ENCODE measurements at places on chromosomes 16 and 17.

DNA sequence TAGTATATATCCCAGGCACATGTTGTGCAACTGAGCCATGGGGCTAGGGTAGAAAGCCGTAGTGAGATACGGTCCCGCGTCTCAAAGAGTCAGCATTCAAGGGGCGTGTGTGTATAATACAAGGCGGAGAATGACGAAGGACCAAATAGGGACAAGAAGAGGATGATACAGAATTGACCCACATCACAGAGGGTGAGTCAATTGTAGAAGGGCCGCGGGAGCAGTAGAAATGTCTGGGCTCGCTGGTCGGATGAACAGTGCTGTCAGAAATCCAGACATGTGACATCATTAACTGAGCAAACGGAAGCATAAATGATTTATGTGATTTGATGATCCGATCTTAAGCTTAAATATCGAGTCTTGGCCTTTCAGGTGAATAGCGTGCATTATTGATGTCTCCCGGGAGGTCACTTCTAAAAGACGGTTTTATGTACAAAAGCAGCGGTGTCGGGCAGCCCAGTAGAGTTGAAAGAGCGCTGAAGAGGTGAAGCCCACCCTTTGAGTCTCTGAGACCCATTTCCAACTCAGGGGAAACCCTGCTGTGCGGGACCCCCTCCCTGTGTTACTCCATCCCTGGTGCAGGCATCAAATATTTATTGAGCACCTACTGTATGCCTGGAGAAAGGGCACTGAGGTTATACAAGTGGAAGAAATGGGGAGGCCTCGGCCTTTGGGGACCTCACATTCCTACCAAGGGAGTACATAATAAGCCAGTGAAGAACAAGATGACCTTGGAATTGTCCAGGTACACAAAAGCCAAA, 45.1 kb downstream of the ATP2C2 start:
- DNase-seq, result no peak

DNA sequence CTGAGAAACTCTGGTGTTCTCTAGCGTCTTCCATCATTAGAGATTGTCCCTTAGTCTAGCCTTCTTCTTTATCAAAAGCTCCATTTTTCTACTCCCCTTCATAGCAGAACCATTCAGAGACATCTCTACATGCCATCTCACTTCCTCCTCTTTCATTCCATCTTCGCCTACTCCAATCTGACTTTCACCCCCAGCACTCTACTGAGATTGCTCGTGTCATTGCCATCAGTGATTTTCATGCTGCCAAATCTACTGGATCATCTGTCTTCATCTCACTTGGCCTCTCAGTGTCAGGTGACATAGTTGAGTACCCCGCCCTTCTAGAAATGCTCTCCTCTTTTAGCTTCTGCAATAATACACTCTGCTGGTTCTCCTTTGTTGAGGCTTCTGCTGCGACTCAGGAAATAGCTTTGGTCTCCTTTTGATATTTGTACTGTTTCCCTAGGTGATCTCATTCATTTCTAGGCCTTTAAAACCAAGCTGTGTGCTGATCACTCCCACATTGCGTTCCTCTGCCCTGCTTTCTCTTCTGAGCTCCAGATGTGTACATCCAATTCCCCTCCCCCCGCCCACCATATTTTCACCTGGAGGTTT, 119.1 kb downstream of the FTO start:
- DNase-seq, result no peak

- DNase-seq, result no peak
These were observed 49.2 kb downstream of the METTL16 start for GRCh38 chr17:2462481-2462880.

- DNase-seq, result no peak
These were observed 84.9 kb upstream of the SDK2 start for GRCh38 chr17:73729101-73729500.

DNA sequence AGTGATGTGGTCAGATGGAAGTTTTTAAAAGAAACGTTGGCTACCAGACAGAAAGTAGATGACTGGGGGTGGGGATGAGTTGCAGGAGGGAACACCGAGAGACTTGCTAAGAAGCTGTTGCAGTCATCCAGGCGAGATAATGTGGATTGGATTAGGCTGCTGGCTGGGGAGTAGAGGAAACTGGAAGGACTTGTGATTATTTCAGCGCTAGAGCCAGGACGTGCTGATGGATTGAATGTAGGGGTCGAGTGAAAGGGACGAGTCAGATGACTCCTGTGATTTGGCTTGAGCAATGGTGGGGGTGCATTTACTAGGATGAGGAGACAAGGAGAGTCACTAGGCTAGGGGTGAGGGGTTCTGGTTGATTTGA, 88.5 kb downstream of the CLEC16A start:
- DNase-seq, result no peak

DNA sequence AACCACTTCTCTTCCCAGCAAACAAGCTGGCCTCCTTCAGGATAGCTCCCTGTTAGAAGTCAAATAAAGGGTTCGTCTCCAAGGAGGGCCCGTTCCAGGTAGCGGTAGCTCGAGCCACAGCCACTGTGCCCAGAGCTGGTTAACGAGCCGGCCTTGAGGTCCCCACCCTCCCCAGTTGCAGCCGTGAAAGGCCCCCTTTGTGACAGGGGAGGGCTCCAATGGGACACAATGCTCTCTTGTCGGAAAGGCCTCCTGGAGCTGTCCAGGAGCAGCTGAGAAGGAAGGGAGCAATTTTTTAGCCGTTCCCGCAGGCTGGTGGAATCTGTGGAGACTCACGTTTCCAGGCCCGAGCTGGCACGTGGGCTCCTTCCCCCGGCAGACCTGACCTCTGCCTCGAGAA, 29.9 kb upstream of the FOXF1 start:
- no peak for DNase-seq

GRCh38 chr16:24346734-24347133, 90.6 kb downstream of the CACNG3 start:
- DNase-seq, result no peak

GRCh38 chr17:20092973-20093626, 83.9 kb downstream of the SPECC1 start:
- DNase-seq, result no peak

- DNase-seq, result no peak
These were observed 8.3 kb downstream of the CBFA2T3 start for GRCh38 chr16:88968589-88969280.
